ENCODE measurements at places on chromosomes 2 and 18.

GRCh38 chr18:3631887-3632286, 181.9 kb downstream of the TGIF1 start:
- no peak for DNase-seq

- DNase-seq, result no peak
Measured at GRCh38 chr2:57878171-57878865, 168.3 kb upstream of the VRK2 start.

- no peak for DNase-seq
Measured at GRCh38 chr18:44453505-44453904, 227.2 kb upstream of the SETBP1 start.

DNA sequence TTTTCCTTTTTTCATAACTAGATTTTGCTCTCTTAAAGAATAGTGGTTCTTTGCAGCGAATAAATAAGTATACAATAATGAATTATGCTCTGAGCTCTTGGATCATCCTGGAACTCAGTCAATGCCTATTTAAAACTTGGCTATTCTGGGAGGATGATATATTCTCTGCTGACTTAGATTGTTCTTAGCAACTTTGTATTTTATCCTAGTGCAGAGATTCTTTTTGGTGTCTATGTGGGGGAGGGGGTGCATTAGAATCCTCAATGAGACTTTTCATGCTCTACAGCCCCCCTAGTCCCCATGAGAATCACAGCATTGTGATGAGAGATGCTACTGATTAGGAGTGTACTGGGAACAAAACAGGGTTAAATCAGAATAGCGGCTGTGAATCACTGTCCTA, 8.8 kb upstream of the FAM98A start:
- DNase-seq, result no peak

DNA sequence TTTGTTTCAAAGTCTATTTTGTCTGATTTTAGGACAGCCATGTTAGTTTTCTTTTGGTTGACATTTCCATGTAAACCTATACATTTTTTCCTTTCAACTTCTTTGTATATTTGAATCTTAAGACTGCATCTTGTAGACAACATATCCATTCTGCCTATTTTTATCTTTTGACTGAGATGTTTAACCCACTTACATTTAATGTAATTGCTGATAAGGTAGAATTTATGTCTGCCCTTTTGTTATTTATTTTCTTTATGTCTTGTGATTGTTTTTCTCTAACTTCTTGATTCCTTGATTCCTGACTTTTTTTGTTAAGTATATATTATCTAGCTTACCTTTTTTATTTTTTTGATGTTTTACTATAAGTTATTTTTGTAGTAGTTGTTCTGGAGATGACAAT, 542.5 kb downstream of the SUCLG1 start:
- no peak for DNase-seq
